ENCODE measurements at places on chromosomes 5 and 9.

GRCh38 chr5:115842952-115843351, 1.2 kb downstream of the AP3S1 start:
- no peak for DNase-seq

DNA sequence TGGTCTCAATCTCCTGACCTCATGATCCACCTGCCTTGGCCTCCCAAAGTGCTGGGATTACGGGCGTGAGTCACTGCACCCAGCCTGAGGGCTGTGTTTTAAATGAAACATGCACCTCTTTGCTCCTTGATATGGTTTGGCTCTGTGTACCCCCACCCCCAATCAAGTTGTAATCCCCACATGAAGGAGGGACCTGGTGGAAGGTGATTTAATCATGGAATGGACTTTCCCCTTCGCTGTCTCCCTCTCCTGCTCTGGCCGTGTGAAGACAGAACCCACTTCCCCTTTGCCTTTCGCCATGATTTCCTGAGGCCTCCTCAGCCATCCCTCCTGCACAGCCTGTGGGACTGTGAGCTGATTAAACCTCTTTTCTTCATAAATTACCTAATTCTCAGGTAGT, 12.5 kb upstream of the NOTCH1 start:
- DNase-seq, result no peak

DNA sequence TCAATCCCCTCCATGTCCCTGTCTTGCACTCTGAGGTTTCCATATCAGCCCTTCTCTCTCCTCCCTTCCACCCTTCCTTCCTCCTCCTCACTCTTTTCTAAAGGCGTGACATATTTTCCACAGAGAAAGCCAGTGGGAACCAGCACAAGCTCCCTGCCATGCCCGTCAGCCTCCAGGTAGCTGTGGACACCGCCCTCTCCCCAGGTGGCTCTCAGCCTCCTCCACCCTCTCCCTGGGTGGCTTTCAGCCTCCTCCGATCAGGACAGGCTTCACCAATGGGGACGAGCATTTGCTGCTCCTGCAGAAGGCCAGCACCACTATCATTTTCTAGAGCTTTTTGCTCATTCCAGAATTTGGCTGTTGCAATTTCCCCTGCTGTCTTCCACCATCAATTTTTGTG, 236.6 kb downstream of the GADD45G start:
- DNase-seq, result no peak

- no peak for DNase-seq
Observed at GRCh38 chr5:176152191-176152929, 85.9 kb upstream of the SIMC1 start.

- DNase-seq, result peak; percentile 49
Observed at GRCh38 chr9:86202338-86202882, 57.0 kb downstream of the C9orf153 start.

DNA sequence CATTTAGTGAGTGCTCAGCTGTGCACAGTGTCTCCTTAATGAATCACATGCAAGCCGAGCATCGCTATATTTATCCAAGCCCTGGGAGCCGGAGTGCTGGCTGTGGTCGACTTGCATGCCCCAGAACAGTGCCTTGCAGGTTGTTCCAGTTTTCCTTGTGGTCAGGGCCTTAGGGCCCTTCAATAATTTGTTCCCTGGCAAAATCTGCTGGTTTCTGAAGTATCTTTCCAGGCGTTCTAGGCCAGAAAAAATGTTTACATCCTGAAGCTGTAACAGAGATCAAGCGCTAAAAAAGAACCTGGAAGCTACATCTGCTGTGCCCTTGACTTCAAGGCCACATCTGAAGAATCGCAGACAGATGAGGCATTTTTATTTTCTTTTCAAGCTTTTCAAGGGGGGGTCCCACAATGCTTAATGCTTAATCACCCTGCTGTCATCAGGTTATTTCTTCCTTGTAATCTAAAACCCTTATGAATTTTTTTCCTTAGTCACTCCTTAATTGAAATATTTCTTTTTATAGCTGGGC, 105.8 kb downstream of the DOCK2 start:
- no peak for DNase-seq

DNA sequence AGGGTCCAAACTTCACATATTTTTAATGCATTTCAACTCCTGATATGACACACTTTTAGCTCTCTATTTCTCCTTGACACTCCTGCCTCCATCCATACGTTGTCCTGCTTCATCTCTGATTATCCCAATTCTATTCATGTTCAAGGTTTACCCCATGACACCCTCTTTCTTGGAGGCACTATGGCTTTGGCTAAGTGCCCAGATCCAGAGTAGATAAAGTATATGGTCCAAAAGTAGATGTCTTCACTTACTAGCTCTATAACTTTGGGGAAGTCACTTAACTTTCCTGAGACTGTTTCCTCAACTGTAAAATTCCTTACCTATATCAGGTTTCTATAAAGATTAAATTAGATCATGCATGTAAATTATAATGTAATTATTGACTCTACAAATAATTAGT, 36.1 kb downstream of the SLC22A5 start:
- no peak for DNase-seq

DNA sequence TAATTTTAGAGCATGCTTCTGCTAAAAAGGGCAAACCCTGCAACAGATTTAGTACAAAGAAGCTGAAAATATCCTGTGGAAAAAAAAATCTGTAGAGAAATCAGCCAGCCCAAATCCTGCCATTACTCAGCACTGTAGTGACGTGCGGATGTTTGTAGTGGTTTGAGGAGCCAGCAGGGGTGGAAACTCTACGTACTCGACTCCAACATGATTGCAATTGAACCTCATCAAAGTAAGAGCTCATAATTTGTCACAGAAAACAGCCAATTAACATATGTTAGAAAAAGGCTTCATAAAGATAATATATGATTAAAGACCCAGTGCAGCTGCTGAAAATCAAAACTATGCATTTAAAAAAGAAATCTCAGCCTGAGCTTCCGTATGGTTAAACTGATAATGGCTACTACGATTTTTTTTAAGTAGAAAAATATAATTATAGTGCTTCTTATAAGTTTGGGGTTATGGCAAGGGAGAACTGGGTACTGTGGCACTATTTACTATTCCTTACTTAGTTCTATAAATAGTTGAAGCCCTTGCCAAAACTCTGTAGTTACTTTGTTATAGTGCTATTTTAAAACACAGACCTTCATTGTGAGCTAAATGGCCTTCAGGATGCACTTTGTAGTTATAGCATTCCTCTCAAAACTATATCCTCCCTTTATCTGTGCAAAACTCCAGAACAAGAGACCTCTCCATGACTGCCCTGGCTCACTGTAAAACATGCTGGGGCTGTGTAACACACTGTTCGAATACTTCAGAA, 49.4 kb downstream of the MEF2C start:
- peak; percentile 88 for DNase-seq

DNA sequence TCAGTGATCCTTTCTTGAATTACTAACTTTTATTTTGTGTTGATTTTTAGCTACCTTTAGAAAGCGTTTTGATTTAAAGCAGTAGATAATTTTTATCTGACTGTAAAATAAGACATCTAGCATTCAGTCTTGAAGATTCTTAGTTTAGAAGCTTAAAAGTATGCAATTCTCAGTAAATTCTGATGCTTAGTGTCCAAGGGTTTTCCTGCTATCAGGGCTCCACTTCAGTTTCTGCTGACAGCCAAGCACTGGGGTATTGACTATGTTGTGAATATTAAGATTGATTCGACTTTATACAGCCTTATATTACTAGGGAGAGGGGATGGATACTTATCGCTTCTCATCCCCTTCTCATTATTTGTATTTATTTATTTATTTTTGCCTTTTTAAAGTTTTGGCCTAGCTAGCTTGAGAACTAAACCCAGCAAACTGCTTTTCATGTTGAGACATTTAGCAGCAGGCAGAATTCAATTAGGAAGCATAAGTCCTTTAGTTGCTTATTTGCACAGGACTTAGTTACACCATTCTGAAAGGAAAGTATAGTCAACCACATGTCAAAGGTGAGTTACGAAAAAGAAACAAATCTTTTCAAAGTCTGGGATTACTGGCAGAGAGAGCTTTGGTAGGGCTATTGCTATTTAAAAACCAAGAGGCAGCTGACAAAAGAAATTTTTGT, 2.9 kb downstream of the PBX3 start:
- peak; percentile 23 for DNase-seq

- no peak for DNase-seq
Observed at GRCh38 chr5:1723957-1724821, 75.4 kb downstream of the MRPL36 start.

All from umbilical cord (tissue), 2 donors.